CD8-positive, alpha-beta memory T cell (primary cell): ENCODE measurements at places on chromosomes 12 and 14.

GRCh38 chr12:109476807-109477184 is 304 bp downstream of the KCTD10 start:
- peak overlapping the region; percentile 92 for H3K27ac ChIP-seq
- H3K27me3 ChIP-seq, result no peaks in the 10 kb centered on the region
- H3K4me1 ChIP-seq, result peaks cover 30% of the 10 kb centered on the region
- peaks cover 4% of the 10 kb centered on the region for H3K36me3 ChIP-seq
- H3K4me3 ChIP-seq, result peak overlapping the region; percentile 98

DNA sequence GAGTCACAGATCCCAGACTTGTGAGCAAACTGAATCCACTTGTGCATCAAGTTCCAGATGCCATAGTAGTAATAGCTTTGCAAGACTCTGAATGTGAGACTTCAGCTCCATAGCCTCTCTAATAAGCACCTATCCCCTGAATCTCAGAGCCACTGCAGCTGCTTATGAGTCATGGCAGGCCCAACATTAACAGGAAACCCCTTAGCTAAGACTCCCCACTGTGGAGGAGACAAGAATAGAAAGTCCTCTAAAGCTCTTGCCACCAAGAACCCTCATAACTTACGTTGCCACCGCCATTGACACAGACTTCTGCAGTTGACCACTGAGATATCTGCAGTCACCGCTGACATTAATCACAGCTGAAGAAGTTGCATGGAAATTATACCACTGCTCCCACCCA is 62.9 kb upstream of the PDE3A start:
- H3K36me3 ChIP-seq, result no peaks in the 10 kb centered on the region
- DNase-seq, result no peak
- no peak overlapping the region for H3K27ac ChIP-seq

GRCh38 chr12:4802841-4803240 is 82.6 kb downstream of the GALNT8 start:
- no peaks in the 10 kb centered on the region for H3K36me3 ChIP-seq
- no peak overlapping the region for H3K4me3 ChIP-seq
- H3K27me3 ChIP-seq, result no peaks in the 10 kb centered on the region
- H3K27ac ChIP-seq, result no peak overlapping the region
- peaks cover 15% of the 10 kb centered on the region for H3K4me1 ChIP-seq
- no peak for DNase-seq

DNA sequence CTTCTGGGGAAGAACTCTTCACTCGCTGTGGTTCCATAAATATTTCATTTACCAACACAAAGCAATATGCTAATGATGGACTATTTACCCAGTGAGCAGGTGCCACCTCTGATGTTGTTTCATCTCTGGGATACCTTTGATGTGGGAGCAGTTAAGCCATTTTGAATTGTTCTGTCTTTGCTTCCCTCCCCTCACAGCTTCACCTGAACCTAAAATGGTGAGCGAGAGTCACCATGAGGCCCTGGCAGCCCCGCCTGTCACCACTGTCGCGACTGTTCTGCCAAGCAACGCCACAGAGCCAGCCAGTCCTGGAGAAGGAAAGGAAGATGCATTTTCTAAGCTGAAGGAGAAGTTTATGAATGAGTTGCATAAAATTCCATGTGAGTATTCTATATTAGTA is 352.7 kb downstream of the SYT1 start:
- no peaks in the 10 kb centered on the region for H3K27me3 ChIP-seq
- no peak for DNase-seq
- no peak overlapping the region for H3K4me3 ChIP-seq
- no peaks in the 10 kb centered on the region for H3K36me3 ChIP-seq

GRCh38 chr14:67173719-67174118 is 15.5 kb upstream of the GARIN2 start:
- H3K27ac ChIP-seq, result no peak overlapping the region
- DNase-seq, result no peak
- no peaks in the 10 kb centered on the region for H3K27me3 ChIP-seq
- no peaks in the 10 kb centered on the region for H3K4me1 ChIP-seq
- no peaks in the 10 kb centered on the region for H3K36me3 ChIP-seq

- H3K4me3 ChIP-seq, result peak overlapping the region; percentile 43
- no peaks in the 10 kb centered on the region for H3K27me3 ChIP-seq
- peak overlapping the region; percentile 26 for H3K27ac ChIP-seq
- H3K4me1 ChIP-seq, result peaks cover 31% of the 10 kb centered on the region
- DNase-seq, result no peak
- no peaks in the 10 kb centered on the region for H3K36me3 ChIP-seq
These were observed 50.4 kb downstream of the DYRK2 start for GRCh38 chr12:67698672-67699581.

DNA sequence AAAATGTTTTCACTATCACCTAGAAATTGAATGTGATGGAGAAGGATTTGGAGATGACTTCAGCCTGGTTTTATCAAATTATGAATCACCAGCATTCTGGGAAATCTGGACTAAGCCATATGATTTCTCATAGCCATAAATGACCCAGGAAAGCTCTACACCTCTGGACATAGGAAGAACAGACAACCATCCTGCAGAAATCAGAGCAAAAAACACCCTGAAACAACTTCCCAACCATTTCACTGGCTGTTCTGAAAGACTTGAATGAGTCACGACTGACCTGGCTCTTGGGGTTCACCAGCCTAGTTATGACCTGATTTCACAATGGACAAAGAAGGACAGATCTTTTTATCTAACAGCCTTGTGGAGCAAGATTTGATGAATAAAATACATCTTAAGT is 123.8 kb downstream of the KCNH5 start:
- no peaks in the 10 kb centered on the region for H3K27me3 ChIP-seq
- H3K4me1 ChIP-seq, result no peaks in the 10 kb centered on the region
- H3K4me3 ChIP-seq, result no peak overlapping the region
- H3K27ac ChIP-seq, result no peak overlapping the region
- DNase-seq, result no peak
- no peaks in the 10 kb centered on the region for H3K36me3 ChIP-seq
